Activated naive CD4-positive, alpha-beta T cell treated with anti-CD3 and anti-CD28 coated beads, Interleukin-2, amount 50 U/mL, for 72 hours (primary cell): ENCODE measurements at places on chromosomes 1 and 21. TPM values are rescaled to one million over a fixed set of nuclear protein-coding genes. Genes with fewer than 3 reads are reported as not detected.

Gene TRAF3IP3
- 158 TPM for total RNA-seq

Gene HENMT1
- 14.3 TPM for total RNA-seq

Gene CD101
- total RNA-seq, result 1.3 TPM

Gene ANKRD45
- not detected for total RNA-seq

Gene OR2W3
- not detected for total RNA-seq

Gene OR10R2
- total RNA-seq, result not detected

Gene CD2
- 291 TPM for total RNA-seq

Gene CD55
- total RNA-seq, result 141 TPM

Gene AADACL3
- not detected for total RNA-seq

Gene GNAT2
- total RNA-seq, result not detected

DNA sequence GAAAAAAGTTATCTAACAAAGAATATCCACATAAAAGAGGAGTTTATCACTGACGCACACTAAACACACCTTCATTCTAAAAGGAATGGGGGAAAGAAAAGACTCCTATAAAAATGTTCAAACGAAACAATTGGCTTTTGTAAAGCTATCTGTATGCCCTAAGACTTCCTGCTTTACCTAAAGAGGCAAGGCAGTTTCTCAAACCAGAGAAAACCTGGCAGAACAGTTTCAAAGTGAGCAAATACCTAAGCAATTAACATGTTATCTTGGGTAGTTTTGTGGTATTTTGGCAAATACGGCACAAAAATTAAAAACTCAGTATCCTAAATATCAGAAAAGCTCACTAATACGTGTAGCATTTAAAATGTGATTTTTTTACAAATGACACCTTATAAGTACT lies 1.9 kb downstream of the PUM1 start:
- DNase-seq, result no peak

GRCh38 chr1:181383695-181384094 lies 99.6 kb upstream of the CACNA1E start:
- no peak for DNase-seq

DNA sequence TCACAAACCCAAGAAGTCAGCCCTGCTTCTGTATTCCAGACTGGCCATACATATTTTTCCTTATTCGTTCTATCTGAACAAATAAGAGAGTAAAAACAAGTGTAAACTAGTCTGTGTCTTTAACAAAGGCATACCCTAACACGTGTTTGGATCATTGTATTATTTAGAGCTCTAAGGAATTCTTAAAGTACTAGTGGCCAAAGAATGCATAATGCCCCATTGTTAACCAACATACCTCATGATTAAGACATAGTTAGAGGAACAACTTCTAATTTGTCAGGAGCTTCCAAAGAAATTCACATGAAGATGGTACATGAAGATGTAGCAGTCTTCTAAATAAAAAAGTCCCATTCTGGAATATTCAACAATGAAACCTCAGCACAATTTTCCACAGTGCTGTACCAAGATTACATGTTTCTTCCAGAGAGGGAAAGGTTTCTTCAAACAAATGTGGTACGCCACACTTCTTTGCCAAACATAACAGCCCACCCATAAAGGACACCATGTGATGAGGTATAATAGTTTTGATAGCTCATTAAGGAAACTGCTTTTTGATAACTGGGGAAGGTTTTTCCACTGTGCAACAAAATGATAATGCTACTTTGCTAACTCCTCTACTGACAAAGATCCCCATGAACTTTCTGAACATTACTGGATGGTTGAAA lies 5.0 kb downstream of the PALMD start:
- DNase-seq, result no peak

- DNase-seq, result no peak
These were observed 94.4 kb downstream of the COLGALT2 start for GRCh38 chr1:183942933-183943693.

GRCh38 chr1:152426731-152427130 lies 12.7 kb upstream of the CRNN start:
- no peak for DNase-seq

DNA sequence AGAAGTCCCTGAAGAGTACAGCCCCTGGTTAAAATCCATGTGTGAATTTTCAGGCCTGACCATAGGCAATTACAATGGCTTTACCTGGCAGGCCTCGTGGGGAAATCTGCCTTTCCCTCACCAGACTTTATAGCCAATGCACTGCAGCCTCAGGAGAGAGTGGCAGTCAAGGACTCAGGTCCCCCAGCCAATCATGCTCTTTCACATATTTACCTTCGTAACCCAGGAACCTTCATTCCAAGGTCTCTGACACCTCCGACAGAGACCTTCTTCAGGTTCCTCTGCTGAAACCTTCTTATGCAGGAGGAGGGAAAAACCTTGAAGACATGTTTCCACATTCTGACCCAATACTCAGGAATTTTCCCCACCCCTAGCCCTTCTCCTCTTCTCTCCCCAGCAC lies 118.9 kb downstream of the FASLG start:
- DNase-seq, result no peak

GRCh38 chr1:94745742-94746141 lies 74.4 kb upstream of the SLC44A3 start:
- no peak for DNase-seq

GRCh38 chr1:36203554-36204346 lies 20.5 kb upstream of the THRAP3 start:
- no peak for DNase-seq

- DNase-seq, result no peak
These were observed 1.6 kb downstream of the CASZ1 start for GRCh38 chr1:10794724-10795275.

DNA sequence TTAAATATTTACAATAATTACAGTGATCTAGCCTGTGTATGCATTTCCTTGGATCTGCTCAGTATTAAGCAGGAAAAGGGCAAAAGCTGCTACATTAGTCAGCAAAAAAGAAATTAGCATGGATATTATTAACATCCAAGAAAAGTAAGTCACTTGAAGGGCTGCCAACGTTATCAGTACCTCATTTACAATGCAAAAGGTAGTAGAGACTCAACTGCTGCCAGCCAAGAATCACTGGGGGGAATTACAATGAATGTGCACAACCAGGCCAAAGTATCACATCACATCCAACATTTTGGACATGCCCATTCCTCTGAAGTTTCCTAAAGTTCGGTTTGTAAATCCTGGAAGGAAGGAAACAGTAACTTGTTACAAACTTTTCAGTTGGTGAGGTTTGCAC lies 1.9 kb downstream of the CNN3 start:
- no peak for DNase-seq

DNA sequence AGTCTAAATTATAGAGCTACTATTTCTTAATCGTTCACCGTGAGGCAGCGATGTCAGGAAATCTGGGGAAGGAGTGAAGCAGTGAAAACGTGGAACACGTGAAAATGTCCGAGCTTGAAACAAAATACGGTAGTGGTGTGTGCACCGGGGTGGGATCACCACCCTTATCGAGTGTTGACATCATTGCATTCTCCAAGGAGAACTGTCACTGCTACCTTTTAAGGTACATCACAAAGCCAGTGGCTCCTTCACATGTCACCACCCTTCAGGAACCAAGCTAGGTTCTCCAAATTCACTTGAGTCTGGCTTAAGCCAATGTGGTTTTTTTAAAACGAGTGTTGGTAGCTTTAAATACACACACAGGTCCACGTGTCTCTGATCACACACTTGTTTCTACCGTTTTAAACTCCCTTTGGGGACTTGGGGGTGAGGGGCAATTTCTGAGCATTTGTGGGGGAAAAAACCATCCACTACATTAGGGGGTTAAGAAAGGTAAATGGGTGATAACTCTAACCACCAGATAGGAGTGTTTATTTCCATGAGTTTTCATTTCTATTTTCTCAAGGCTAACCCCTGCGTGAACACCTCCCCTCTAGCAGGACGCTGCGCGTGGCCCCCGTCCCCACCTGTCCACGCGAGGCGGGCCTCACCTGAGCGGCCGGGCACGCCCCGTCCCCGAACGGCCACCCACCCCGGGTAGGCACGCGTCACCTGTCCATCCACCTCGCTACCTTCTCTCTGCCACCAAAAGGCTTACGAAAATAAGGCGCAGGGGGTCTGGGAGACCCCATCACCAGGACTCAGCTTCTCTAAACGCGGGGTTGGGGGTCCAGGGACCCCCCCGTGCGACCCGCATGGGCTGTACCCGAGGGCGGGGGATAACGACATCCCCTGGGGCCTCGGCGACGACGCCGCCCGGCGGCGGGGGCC lies 978 bp downstream of the PRDM15 start:
- DNase-seq, result peak; percentile 41

GRCh38 chr1:10361515-10361914 lies 37.3 kb upstream of the PGD start:
- DNase-seq, result no peak

DNA sequence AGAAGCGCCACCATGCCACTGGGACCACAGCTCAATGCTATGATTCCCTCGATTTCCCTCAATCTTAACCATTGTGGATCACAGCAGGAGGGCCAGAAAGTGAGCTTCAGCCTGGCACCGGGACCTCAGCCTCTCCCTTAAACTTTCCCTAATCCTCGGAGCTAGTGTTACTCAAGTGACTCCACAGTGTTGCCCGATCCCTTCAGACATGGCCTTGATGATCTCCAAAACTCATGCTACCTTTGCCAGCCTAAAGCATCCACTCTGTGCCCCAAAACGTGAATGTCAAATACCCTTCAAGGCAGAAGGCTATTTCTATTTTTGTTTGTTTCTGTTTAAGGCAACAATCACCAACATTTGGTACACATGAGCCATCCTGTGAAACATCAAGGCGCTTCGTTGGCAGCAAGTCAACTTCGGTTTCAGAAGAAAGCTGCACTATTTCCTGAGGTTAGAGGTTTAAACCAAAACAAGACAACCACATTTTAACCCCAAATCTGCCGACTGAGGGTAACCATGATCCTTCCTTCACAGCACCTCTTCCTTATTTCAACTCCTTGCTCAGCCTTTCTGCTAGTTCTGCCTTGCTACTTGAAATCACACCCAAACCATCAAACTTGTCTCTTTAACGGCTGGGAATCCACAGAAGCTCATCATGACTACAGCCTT lies 94.4 kb upstream of the KRTAP19-8 start:
- no peak for DNase-seq

GRCh38 chr21:39208624-39209333 lies 25.5 kb upstream of the PSMG1 start:
- DNase-seq, result no peak

DNA sequence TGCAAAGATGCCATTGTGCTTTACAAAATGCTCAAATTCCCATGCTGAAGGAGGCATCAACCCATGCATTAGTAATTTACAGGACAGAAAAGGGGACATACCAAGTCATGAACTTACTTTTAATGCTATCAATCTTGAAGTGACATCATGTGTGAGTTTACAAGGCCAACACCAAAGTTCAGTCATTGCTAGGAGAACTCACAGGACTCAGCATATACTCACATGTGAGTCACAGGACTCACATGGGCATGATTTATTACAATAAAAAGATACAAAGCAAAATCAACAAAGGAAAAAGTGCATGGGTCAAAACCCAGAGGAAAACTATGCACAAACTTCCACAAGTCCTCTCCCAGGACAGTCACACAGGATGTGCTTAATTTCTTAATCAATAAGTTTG lies 1656.0 kb downstream of the MRPL39 start:
- no peak for DNase-seq

- DNase-seq, result no peak
These were observed 26.8 kb downstream of the ALDH9A1 start for GRCh38 chr1:165671526-165671925.

- DNase-seq, result no peak
These were observed 15.9 kb downstream of the BMP8A start for GRCh38 chr1:39507230-39507928.

DNA sequence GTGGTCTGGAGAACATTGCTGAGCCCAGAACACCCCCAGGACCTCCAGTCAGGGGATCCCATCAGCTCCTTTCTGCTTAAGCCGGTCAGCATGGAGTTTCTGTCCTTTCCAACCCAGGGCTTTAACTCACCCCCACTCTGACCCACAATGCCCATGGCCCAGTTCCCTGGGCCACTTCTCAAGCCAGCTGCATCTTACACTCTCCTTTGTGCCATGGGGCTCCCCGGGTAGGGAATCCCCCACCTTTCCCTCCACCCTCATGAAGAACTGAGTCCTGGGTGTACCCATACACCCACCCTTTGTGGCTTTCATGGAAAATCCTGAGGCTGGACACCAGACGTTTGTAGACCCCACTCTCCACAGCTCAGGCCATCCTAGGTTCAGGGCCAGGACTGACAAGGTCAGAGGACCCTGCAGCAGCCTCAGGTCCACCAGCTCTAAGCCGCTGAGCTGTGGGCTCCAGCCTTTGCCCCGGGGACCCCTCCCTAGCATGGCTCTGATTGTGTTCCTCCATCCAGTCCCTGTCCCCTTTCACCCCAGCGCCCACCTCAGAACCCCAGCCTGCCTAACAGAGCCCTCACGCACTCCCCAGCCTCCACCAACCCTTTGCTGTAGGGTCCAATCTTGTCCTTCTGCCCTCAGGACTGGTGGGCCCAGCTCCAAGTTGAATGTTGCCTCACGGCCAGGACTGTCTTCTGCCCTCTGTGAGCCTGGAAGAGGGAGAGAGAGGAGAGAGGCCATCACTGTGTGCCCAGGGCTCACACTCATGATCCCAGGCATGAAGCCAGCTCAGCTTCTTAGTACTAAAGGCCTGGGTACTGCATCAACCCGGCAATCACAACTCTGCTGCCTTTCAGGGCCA lies 394.8 kb downstream of the MATN1 start:
- no peak for DNase-seq

DNA sequence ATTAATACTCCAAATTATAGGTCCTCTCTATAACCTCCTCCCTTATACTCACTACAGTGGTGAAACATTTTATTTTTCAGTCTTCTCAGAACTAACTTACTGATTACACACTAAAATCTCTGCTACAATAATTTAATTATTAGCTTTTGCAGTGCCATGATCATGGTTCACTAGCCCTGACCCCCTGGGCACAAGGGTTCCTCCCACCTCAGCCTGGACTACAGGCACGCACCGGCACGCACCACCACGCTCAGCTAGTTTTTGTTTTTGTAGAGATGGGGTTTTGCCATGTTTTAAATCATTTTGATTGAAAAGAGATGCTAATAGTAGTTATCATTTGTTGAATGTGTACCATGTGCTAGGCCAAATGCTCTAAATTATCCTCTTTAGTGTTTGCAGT lies 6.3 kb downstream of the PATJ start:
- DNase-seq, result no peak
